Activated T-helper 1 cell treated with anti-CD3 and anti-CD28 coated beads, Interleukin-2, amount 50 U/mL, for 16 hours (primary cell): ENCODE measurements at places on chromosomes 6 and 20.

DNA sequence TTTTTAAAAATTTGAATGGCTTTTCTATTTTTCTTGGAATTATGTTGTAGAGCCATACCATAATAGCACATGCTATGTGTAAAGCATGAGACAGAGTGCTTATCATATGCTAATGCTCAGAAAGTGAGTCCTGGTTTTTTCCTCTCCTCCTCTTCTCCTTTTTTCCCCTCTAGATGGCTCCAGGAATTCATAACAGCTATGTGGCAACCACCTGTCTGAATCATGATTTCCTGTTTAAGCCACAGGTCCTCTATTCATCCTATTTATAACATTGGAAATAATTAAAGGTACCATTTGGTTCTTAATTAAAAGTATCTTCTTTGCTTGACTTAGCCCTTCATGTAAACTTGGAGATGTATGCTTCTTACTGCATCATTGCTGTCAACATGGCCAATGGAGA, 260.0 kb upstream of the MAP3K7 start:
- DNase-seq = no peak

- no peak for DNase-seq
These were observed 97.7 kb upstream of the SGK1 start for GRCh38 chr6:134415656-134416055.

DNA sequence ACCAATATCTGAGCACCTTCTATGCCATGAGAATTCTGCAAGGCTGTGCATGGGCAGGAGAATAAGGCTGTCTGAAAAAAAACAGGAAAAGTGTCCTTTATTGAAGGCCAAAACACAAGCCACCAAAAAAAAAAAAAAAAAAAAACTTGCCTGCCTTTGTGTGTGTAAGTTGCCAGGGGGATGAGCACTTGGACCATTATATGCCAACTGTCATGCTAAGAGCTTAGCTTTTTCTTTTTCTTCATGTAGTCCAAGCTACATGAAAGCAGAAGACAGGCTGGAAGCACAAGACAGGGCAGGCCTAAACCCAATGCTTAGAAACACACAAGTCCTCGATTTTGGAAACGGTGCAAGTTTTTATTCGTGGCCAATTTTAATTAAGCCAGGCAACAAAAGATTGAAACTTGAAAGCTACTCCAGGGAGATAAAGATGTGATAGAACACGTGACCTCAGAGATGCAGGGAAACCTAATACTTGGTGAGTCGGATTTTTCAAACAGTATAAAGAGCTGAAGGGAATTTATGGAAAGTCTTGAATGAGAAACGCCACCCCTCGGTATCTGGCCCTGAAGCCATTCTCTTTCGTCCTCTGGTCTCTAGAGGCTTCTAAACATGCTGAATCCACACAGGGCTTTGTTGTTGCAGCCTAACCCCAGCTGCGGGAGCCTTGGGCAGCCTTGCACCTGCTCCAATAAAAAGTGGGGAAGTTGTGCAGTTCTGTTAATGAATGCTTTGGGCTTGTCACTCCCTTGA, 8.6 kb downstream of the BMP7 start:
- DNase-seq = no peak

DNA sequence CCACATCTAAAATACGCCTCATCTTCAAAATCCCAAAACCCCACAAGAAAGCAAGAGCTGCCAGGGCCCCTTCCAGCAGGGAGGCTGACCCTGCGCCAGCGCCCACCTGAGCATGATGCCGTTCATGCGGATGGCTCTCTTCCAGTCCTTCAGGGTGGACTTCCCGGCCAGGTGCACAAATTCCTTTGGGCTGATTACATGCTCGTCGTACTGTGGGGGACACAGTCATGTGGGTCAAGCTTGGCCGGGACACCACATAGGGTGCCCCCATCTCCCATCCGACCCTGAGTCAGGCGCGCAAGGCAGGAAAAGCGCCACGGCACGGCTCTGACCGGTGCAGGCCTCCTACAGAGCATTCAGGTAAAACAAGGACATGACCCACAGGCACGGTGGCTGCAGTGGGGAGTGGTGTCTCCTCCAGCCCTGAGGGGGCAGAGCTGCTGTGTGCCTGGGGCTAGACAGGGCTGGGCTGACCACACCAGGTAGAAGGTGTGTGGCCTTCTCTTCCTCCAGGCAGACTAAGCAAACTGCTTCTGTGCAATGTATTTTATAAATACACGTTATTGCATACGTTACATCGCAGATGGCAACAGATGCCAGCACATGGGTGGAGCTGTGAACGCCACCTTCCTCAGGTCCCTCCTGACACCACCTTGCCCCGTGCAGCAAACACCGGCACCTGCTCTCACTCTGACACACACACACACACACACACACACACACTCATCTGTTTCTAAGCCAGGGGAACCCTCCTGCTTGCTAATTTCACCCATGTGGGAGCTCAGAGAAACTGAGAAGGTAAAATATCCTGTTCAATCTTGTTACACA, 23.8 kb upstream of the HELZ2 start:
- no peak for DNase-seq

DNA sequence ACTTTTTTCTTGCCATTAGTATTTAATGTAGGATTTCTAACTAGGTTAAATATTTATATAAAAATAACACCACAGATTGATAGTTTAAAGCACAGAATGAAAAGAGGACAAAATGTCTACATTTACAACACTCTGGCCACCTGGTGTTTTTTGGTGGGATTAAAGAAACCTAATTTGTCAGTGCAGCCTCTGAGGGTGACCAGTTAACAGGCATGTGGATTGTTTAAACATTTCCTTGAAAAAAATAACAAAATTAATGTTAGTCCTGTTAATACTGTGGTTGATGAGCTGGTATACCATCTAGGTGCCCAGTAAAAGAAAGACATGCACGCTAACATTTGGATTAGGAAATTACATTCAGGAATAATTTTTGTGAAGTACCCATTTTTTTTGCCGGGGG, 8.8 kb downstream of the SLC9A8 start:
- DNase-seq = no peak

DNA sequence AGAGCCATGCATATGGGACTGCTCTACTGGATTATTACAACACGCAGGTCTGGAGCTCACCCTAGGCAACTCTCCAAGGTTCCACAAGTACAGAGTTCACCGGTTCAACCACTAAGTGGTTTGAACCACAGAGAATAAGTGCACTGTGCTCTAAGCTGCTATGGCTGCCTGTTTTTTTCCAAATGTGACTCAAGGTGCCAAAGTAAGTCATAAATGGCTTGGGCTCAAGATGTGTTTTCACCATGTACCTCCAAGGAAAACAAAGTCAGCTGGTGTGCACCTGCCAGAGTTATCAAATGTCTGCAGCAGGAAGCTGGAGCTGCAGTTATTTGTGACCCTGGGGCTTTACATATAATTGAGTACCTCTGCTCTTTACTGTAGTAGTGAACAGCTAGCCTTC, 76.7 kb downstream of the PREP start:
- DNase-seq = no peak

- DNase-seq = no peak
These were observed 293.5 kb downstream of the CENPW start for GRCh38 chr6:126633373-126633772.

DNA sequence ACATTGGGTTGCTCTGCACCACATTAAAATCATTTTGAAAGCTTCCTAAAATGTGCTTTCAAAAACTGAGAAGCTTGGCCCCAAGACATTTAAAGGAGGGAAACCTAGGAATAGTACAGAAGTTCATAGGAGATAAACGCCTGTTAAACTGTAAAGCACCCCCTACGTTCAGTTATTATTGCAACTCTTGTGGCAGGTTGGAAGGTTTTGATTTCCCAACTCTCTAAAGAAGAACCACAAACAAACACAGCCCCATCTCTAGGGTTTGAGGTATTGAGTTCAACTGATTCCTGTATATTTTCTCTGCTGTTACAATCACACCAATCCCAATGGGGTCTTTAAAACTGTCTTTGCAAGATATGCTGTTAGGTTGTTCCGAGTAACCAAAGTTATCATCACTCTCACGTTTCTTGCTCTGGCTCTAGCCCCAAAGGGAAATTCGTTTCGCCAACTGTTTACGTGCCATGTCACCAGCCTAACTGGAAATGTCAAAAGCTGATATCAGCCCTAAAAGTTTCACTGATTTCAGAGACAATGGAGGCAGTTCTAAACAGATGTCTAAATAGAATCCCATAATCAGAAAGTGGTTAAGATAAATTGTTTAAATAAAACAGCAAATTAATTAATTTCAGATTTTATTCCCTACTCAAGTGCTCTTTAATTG, 12.1 kb downstream of the TFAP2A start:
- DNase-seq = no peak

GRCh38 chr6:163412801-163413344, 1.6 kb upstream of the QKI start:
- no peak for DNase-seq

GRCh38 chr6:125144822-125145221, 8.8 kb upstream of the TPD52L1 start:
- no peak for DNase-seq

DNA sequence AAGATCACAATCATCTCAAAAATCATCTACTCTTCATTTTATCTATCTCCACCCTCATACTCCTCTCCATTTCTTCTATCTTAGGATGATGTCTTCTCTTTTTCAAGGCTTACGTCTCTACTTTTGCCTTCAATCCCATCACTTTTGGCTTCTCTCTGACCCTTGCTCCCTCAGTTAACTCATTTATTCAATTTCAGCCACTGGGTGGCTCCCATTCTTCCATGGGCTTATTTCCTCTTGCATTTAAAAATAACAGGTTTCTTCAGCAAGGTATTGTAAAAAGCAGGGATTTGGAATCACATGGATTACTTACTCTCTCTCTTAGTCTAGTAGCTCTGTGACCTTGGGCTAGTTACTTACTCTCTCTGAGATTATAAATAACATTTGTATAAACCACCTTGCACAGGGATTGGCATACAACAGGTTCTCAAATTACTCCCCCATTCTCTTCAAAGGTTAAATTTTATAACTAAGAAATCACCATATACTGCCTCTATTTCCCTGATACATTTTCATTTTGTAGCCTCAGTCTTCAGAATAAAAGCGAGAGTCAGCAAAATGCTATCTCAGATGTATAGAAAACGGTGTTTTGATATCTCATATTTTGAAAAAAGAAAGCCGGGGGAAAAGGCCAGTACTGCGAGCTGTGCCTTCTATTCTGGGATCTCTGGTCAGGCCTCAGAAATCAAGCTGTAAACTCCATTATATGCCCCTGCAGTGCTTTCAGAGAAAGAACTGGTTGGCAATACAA, 5.5 kb downstream of the ZSCAN12 start:
- no peak for DNase-seq

DNA sequence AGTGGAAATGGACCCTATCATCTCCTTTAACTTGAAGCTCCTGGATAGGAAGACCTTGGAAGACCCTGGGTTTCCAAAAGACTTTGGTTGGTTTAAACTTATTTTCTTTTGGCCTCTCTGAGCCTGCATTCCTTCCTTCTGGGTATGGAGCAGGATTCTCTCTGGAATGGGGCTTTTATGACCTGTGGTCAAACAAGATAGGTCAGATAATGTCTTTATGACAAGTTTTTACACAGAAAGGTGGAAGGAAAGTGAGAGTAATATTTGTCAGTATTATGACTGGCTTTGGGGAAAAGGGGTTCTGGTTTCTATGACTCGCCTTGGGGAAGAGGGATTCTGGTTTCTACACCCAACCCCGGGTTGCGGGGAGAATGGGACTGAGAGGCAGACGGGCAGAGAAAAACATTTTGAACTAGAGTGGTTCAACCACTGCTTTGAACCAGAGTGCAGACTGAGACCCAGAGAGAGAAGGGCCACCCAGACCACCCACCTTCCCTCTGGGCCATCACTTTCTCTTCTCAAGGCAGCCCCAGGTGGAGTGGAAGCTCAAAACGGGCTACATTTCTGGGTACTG, 37.6 kb upstream of the KCNK5 start:
- DNase-seq = no peak

GRCh38 chr6:157954150-157955117, 27.2 kb upstream of the SYNJ2 start:
- DNase-seq = no peak

DNA sequence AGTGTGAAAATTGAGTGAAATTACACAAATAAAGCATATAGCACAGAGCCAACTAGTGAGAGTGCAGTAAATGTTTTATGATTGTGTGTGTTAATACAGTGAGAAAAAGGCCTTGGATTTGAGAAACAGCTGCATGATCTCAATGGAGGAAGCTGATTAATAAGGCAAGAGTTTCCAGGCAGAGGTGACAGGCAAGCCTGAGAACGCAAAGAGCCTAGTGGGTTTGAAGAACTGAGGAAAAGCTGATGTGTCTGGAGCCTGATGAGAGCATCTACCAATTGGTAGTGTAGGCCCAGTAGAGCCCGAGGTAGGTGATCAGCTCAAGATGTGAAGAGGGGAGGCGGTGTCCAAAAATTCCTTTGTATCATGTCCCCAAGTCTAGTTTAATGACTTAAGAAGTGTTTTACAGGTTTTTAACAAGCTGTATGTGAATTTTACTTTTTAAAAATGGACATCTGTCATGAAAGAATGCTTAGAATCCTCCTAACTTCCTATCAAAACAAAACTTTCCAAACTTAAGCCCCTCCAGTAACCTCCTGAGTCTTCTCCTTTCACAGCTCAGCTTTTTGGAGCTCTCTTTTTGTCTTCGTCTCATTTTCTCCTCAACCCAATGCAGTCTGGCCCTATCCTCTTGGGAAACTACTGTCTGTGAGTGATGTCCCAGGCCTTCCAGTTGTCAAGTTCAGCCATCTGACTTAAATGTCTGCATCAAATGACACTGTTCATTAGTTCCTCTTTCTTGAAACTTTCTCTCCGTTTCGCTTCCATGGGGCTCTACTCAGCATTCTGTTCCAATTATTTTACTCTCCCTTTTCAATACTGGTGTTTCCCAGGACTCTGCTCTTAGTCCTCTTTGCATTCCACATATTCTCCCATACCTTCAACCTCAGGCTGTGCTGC, 1.2 kb downstream of the CDC40 start:
- no peak for DNase-seq

- DNase-seq = no peak
These were observed 60.1 kb upstream of the CD93 start for GRCh38 chr20:23146181-23146580.

- DNase-seq = no peak
These were observed 108.4 kb upstream of the INSM1 start for GRCh38 chr20:20259533-20259932.

- no peak for DNase-seq
These were observed 10.1 kb upstream of the TRAM2 start for GRCh38 chr6:52587001-52587400.
